ENCODE measurements at places on chromosomes 16 and 17.

GRCh38 chr17:10757647-10758046 lies 27.8 kb upstream of the TMEM220 start:
- DNase-seq: no peak

- no peak for DNase-seq
These were observed 239.5 kb downstream of the ABCC12 start for GRCh38 chr16:47916266-47916665.

GRCh38 chr17:8237175-8237574 lies 10.7 kb downstream of the CTC1 start:
- no peak for DNase-seq

DNA sequence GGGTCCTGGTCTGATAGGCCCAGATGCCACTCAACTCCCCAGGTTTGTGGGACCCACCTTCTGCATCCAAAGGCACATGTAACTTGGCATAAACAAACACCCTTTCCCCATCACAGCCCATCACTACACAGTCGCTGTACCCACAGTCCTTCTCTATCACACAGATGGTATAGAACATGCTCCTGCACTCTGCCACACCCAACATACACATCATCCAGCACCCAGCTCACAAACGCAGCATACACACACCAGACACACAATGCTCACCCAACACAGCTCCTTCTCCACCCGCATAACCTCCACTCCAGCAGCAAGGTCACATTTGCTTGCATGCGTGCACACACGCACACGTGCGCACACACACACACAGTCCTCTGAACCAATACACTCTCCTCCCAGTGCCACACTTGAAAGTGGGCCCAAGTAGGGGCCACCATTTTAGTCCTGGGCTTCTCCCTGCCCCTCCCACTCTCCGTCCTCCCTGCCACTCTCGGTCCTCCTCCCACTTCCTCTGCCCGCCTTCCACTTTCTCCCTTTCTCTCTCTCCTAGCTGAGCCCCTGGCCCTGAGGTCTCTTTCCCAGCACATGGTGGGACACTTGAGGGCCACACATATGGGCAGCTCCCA lies 8.5 kb upstream of the TMEM92 start:
- no peak for DNase-seq

DNA sequence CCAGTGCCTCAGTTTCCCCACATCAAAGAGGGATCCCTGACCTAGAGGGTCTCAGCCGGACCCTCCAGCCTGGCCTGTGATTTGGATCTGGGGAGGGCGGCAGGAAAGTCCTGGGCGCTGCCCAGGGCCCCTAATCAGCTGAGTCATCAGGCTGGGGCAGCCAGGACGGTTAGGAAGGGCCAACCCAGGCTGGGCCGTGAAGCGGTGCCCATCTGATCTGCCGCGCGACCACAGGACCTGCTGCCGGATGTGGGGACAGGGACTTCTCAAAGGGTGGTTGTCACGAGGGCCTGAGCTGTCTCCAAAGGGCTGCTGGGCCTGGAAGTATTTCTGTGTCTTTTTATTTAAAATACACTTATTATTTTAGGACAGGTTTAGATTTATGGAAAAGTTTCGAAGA lies 4.4 kb downstream of the TPSAB1 start:
- no peak for DNase-seq

- no peak for DNase-seq
These were observed 2.4 kb downstream of the KRT15 start for GRCh38 chr17:41516147-41516829.

DNA sequence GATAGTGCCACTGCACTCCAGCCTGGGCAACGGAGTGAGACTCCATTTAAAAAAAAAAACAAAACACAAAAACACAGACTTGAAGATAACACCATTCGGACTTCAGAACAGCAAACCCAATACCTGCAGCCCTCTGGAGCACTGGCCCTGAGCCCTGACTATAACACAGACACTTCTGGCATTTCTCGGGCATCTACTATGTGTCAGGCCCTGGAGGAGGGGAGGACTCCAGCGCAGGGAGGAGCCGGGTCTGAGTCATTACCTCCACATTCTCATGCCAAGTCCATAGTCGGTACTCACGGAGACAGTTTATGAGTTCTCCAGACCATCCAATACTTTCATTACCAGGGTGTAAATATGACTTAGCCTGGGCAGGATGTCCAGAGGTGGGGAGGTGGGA lies 48.8 kb downstream of the PITPNM3 start:
- no peak for DNase-seq

GRCh38 chr17:74678541-74678940 lies 34.2 kb downstream of the CD300LF start:
- no peak for DNase-seq

DNA sequence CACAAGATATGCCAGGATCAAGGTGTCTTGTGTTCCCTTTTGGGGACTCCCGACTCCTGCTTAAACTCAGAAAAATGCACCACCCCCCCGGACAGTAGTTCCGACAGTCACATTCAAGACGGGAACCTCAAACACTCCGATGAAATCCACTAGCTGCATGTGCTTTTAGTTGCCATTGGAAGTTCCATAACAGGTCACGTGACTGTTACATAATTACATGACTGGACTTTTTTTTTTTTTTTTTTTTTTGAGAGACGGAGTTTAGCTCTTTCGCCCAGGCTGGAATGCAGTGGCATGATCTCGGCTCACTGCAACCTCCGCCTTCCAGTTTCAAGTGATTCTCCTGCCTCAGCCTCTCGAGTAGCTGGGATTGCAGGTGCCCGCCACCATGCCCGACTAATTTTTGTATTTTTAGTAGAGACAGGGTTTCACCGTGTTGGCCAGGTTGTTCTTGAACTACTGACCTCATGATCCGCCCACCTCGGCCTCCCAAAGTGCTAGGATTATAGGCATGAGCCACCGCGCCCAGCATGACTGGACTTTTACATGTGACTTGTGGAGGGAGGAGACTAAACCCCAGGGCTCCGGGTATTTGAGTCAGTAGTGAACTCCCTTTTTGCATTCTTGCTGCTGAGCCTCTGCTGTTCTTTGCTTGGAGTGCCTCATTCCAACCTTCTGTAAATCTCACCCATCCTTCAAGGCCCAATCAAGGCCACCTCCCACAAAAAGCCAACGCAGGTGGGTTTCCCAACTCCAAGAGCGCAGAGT lies 1.6 kb downstream of the SIRT7 start:
- DNase-seq: no peak

DNA sequence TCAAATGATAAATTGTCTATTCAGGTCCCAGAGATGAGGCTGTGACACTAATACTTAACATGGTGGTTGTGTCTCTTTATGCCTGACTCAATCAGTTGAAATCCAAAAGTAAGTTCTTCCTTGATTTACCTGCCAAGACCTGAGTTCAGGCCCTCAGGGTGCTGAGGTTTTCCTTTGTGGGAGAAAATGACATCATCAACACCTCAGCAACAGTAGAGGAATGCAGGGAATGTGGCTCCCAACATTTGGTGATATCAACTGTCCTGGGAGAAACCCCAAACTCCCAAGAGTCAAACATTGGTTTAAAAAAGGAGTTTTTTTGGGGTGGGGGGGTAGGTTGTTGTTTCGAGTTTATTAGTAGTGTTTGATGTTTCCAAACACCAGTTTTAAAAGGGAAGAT lies 14.7 kb downstream of the RNF43 start:
- no peak for DNase-seq

- no peak for DNase-seq
These were observed 2.7 kb downstream of the CDH15 start for GRCh38 chr16:89174055-89174827.

All from T-helper 22 cell (primary cell).